Renal cortex interstitium (tissue), 15 donors: ENCODE measurements at places on chromosomes 2 and 18. TPM values are rescaled to one million over a fixed set of nuclear protein-coding genes. Genes with fewer than 3 reads are reported as not detected.
A peak's percentile ranks its signal among the peaks of the same experiment; 100 is the strongest.

Gene KLF7
- 24.5 TPM for polyA plus RNA-seq

GRCh38 chr2:38700881-38701458, 35.1 kb downstream of the GALM start:
- no peak for DNase-seq

- no peak for DNase-seq
These were observed 84.4 kb upstream of the NARS1 start for GRCh38 chr18:57705832-57706595.

- DNase-seq, result no peak
These were observed 47.3 kb upstream of the HPCAL1 start for GRCh38 chr2:10255189-10256030.

DNA sequence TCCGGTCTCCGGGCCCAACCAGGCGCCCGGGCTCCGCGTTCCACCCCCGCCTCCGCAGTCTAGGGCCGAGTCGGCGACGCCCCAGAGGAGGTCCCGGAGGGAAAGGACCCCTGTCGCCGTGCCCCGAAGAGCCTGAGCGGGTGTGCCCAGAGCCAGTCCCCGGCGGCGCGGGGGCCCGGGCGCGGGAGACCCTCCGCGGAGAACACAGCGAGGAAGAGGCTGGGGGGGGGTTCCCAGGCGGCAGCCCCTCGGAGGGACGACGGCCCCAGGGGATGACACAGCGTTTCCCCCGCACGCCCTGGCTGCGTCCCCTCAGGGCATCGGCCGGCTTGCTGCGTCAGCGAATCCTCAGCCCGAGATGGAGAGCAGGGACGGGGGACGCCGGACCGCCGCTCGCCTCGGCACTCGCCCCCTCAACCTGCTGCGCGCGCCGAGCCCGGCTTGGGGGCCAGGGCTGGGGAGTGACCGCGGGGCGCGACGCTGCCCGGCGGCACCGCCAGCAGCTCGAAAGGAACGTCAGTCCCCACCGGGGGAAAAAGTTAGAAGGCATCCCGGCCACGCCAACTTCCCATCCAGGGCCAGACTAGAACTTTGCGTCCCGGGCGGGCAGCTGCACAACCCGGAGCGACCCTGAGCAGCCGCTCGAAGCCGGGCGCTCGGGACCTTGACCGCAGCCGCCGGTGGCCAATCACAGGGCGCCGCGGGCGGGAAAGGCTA, 711 bp downstream of the SFXN5 start:
- DNase-seq, result no peak

DNA sequence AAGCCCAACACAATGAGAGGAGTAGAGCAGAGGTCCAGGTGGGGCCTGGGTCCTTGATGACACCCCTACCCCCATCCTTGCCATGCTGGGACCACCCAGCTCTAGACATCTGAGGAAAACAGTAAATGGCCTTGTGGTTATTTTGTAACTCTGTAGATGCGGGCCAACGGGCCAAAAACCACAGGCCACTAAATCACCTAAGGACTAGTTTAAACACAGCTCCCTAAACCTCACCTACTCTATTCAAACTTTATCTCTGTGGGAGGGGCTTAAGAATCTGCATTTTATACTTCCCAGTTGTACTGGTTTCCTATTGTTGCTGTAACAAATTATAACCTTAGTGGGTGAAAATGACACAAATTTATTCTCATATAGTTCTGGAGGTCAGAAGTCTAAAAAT, 19.0 kb upstream of the SERTAD2 start:
- DNase-seq, result no peak

DNA sequence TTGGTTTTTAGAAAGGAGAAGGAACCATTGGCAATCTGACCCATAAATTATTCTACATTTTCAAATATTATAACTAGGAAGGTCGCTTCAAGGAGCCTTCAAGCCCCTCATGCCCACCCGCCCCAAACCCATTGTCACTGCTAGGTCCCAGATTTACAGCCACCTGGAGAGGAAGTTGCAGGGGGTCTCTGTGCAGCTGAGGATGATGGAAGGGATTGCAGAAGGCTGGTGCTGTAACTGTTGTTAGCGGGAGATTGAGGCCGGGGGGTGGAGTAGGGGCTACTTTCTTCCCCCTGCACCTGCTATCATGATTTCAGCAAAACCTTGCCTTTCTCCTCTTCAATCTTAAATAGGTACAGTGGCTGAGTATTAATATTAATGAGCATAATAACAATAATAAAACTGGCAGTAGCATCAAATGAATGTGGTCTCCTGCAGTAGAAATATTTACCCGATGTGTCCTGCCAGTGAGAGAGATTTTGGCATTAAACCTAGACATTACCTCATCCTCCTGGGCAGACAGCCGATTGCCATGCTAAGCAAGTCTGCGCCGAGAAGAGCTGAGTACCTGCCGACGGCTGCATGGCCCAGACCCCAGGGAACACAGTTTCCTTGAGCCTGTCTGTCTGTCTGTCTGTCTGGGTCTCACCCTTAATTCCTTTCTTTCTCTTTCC, 225.4 kb downstream of the FAM210A start:
- DNase-seq, result no peak

GRCh38 chr2:10406016-10406415, 42.1 kb downstream of the ODC1 start:
- no peak for DNase-seq

DNA sequence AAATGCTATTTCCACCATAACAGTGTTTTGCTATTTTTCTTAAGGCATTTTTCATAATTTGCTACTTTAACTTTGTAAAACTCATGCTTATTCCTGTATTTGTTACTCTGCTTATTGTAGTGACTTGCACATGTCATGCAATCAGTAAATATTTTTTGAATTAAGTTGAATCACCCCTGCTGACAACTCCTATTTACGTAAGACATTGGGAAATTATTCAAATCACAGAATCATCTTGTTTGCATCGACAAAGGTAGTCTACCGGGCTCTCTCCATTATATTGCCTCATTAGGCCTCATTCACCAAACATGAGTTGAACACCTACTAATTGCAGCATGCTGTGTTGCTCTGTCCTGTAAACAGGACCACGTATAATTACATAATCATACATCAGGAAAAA, 478.5 kb upstream of the ZEB2 start:
- DNase-seq, result no peak

- DNase-seq, result no peak
These were observed 408.5 kb downstream of the ZEB2 start for GRCh38 chr2:144111437-144111836.

DNA sequence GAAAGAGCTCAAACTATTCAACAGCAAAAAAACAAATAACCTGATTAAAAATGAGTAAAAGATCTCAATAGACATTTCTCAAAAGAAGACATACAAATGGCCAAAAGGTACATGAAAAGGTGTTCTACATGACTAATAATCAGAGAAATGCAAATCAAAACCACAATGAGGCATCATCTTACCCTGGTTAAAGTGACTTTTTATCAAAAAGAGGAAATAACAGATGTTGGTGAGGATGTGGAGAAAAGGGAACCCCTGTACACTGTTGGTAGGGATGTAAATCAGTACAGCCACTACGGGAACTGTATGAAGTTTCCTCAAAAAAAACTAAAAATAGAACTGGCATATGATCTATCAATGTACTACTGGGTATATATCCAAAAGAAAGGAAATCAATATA, 39.8 kb upstream of the TMEM163 start:
- no peak for DNase-seq

Gene CCDC178
- polyA plus RNA-seq, result 2.9 TPM

Gene LYPD6B
- polyA plus RNA-seq, result 31.8 TPM

DNA sequence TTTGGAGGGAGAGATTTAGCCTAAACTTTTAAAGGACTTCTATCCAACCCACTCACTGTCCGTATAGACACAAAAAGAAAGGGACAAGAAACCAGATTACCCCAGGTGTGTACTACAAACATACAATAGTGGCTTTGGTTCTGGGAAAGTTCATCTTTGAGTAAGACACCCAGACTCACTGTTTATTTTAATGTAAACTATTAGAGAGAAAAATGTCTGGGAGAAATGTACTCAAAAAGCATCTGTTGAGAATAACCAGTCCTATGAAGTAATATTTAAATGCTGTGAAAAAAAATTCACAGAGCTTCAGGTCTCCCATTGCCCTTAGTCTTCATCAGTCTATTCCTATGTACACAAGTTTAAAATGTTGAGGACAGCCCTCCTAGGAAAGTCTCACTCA, 107.5 kb downstream of the SLC8A1 start:
- DNase-seq, result no peak

- DNase-seq, result no peak
These were observed 677.4 kb upstream of the RAB6C start for GRCh38 chr2:129302106-129302505.

DNA sequence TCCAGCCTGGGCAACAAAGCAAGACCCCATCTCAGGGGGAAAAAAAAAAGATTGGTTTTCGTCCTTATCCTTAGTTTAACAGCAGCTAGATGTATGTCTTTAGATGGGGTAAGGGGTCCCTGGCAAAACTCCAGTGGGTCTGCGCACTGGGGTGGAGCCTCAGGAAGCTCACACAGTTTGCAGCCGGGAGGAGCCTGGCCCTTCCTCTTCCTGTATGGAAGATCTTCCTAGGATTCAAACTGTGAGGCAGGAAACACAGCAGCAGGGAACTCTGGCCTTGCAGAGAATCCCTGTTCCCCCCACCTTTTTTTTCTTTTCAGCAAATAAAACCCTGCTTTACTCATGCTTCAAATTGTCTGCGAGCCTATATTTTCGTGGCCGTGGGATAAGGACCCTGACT, 12.5 kb upstream of the GRP start:
- DNase-seq, result no peak

Gene TTL
- 36.9 TPM for polyA plus RNA-seq

- DNase-seq, result no peak
These were observed 26.5 kb upstream of the EML4 start for GRCh38 chr2:42142547-42143184.

Gene LBX2
- 4.7 TPM for polyA plus RNA-seq

GRCh38 chr2:197675246-197675645, at the start of gene RFTN2:
Gene RFTN2 (minus strand): TSS chr2:197675587. CDS start chr2:197675458, 129 bp downstream.
- peak; percentile 35 for DNase-seq

DNA sequence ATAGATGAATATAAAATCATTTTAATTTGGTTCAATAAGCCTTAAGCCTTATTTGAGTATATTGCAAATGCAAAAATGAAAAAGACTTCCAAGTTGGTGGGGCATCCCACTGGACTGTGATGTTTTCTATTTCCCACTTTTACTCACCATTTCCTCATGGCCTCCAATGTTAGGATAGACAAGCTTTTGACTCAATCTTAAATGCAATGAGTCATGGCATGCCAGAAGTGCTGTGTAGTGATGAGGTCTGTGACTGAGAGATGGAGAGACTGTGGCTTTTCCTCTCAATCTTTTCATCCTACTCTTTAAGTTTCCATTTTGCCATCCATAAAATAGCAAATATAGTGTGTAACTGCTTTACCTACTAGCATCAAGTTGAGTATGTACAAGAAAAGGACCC, 1401.2 kb upstream of the CELF4 start:
- DNase-seq, result no peak

GRCh38 chr2:158993721-158994587, 25.5 kb downstream of the TANC1 start:
- no peak for DNase-seq

Gene CCDC68
- polyA plus RNA-seq, result 12.1 TPM

Gene ACADL
- 13.8 TPM for polyA plus RNA-seq

DNA sequence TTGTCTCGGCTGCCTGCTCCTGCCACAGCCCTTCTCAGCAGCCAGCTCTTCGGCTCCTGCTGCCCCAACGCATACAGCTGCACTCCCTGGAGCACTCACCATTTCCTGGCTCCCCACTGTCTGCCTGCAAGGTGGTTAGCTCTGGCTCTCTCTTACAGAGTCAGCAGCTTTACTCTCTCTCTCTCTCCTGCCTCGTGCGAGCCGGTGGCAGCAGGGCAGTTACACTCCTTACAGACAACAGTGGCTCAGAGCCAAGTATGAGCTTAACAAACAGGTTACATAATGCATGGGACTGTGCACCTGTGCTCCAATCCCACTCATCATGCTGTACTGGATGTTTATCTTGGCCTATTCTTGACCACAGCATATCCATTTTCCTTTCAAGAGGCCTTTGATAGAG, 47.4 kb upstream of the DNAJC10 start:
- DNase-seq, result no peak

GRCh38 chr2:168336786-168337388, 89.5 kb upstream of the STK39 start:
- DNase-seq, result no peak

GRCh38 chr2:11379558-11379957, 35.1 kb upstream of the ROCK2 start:
- DNase-seq, result no peak

Gene DNER
- polyA plus RNA-seq, result 61.3 TPM

Gene CPS1
- polyA plus RNA-seq, result 3.8 TPM

GRCh38 chr2:147808520-147808919, 36.3 kb upstream of the ACVR2A start:
- no peak for DNase-seq

DNA sequence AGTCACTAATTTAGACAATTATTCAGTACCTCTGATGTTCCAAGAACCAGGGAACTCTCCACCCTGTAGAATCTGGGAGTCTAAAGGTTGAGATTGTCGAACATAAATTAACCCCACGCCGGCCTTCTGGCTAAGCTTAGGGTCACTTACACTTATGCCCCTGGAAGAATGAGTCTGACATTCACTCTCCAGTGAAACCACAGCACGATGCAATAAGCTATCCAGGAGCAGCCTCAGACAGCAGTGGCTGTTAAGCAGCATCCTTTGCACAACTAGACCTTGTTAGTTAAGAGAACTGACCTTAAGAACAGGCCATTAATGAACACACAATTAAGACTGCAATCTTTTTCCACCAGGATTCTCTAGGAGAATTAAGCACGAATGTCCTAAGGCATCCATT, 25.0 kb downstream of the SH3YL1 start:
- DNase-seq, result no peak

- no peak for DNase-seq
These were observed 663 bp downstream of the RHBDD1 start for GRCh38 chr2:226836548-226836885.

Gene PLEKHH2
- polyA plus RNA-seq, result 67.5 TPM

Gene ZNF892
- polyA plus RNA-seq, result 4.5 TPM

Gene CD8B
- polyA plus RNA-seq, result 0.73 TPM

- no peak for DNase-seq
These were observed 516.6 kb upstream of the ZEB2 start for GRCh38 chr2:145036421-145037011.

DNA sequence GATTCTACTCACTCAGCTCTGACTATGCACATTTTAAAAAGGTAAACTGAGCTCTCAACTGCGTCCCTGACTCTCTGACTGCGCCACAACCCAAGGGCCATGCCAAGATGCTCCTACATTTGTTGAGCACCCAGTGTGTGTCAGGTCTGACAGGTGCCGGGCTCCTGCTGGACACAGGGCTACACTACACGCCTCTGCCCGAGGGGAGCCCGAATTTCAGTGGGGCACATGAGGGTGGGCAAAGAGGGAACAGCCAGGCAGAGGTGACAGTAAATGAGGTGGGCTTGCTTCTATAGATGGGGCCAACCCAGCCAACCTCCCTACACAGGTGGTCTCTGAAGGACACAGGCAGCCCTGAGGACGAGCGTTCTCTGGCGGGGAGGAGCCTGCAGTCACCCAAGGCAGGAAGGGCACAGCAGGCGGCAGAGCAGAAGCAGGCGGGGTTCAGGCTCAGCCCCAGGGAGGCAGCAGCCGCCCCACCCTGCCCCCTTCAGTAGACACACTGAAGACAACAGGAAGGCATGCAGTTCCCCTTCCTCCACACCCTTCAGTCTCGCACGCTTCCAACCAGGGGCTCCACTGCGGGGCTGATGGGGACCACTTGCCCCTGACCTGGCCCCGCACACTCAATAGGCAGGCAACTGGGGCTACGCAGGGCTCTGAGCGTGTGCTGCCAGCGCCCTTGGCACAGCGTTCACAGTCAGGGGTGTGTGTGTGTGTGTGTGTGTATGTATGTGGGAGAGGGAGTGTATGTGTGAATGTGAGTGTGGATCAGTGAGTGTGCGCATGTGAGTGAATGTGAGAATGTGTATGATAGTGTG, 98.4 kb downstream of the UXS1 start:
- no peak for DNase-seq
